ENCODE measurements at places on chromosomes 3 and 15. TPM values are rescaled to one million over a fixed set of nuclear protein-coding genes. Genes with fewer than 3 reads are reported as not detected.

DNA sequence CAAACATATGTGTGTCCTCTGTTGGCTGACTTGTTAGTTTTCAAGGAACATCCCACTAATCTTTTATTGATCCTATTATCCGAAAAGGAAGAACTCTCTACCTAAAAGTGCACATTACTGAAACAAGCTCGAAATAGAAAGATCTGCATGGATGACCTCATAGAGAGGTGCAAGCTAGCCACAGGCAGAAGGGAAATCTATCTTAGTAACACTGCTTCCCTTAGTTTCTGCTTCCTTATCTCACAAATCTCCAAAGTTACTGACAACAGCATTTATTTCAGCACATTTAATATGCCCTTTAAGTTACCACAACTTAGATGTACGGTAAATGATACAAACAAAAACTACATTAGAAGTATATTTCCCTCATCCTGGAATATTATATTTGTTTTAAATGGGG is 285.1 kb upstream of the CCDC54 start:
- no peak for DNase-seq

GRCh38 chr3:187918081-187918644 is 172.9 kb upstream of the BCL6 start:
- no peak for DNase-seq

GRCh38 chr3:80998022-80998421 is 763.4 kb downstream of the GBE1 start:
- no peak for DNase-seq

GRCh38 chr3:182904164-182904563 is 76.2 kb downstream of the DCUN1D1 start:
- no peak for DNase-seq

- DNase-seq, result no peak
Measured at GRCh38 chr15:40764629-40765103, 798 bp downstream of the GCHFR start.

DNA sequence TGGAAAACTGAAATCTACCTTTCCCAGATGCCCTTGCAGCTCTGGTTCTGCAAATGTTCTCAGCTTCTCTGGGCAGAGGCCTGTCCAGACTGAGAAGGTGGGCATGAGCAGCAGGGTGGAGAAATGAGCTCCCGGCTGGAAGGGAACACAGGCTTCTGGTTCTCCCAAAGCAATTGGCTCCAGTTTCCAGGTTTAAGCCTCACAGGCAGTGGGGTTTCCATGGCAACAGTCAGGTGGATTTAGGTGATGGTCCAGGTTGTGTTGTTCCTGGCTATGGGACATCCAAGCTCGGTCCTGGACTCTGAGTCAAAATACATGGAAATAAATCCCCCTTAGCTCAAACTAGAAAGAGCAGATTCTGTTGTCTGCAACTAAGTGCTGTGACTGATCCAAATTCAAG is 94.6 kb upstream of the IQSEC1 start:
- no peak for DNase-seq

DNA sequence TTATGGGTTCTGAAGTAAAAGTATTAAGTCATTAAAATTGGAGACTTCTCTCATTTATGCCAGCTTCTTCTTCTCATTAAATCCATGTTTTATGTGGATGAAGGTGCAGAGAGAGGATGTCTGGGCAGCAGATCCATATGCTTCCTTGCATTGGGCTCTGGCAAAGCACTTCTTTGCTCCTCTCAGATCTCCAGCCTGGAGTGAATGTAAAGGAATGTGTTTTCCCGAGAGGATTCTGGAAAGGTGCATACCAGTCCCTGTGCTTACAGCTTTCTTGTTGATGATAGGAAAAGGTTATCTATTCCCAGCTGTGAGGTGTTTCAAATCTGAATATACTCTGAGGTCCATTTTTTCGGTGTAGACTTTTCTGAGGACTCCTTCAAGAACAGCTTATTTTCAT is 79.9 kb upstream of the PEX5L start:
- no peak for DNase-seq

- no peak for DNase-seq
Measured at GRCh38 chr15:63986751-63987341, 59.4 kb downstream of the DAPK2 start.

DNA sequence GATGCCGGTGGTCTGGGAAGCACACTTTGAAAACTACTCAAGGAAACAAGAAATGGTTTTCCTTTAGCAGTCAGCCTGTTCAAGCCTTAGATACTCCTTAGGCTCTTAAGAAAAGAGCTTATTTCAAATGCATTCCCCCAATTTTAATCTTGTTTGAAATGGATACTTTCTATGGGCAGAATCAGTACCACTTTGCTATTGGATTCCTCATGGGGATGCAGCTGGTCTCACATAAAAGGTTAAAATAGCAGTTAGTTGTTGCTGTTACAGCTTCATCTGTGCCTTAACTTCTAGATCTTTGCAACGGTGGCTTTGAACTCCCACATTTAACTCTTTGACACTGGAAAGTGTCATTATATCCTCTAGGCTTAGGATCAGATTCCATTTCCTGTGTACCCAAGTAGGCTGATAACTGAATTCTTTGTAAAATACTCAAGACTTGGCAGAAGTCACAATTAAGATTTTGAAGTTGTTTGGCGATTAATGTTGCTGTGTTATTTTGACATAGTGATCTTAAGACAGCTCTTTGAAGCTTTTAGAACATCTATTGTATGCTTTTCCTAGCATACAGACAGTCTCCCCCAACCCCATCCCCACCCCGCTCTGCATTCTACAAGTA is 2.2 kb downstream of the THBS1 start:
- DNase-seq, result peak; percentile 22

DNA sequence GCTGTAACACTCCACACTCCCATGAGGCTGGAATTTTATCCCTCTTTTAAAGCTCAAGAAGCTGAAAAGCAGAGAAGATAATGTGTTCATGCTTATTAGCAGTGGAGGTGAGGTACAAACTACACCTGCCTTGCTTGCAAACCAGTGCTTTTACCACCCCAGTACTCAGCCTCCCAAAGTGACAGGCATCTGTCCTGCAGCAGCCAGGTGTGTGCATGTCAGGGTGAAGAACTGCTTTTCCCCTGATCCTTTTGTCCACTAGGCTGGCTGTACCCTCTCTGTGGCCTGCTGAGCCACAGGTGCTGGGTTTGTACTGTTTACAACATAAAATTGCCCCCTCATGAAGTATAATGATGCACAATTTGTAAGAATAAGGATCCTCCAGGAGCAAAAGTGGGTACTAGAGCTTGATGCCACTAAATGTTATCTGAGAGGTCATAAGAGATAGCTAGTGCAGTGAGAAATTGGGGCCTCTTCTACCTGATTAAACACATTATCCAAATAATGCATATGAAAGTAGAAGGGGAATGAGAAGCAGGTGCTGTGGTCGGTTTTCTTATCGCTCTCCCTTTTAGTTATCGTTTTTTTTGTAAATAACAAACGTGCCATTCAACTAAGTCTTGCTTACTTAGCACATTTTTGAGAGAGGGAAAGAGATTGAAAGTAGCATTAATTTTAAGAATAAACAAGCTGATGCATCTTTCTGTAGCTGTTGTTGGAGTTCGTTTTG is 39.2 kb upstream of the GADL1 start:
- no peak for DNase-seq

DNA sequence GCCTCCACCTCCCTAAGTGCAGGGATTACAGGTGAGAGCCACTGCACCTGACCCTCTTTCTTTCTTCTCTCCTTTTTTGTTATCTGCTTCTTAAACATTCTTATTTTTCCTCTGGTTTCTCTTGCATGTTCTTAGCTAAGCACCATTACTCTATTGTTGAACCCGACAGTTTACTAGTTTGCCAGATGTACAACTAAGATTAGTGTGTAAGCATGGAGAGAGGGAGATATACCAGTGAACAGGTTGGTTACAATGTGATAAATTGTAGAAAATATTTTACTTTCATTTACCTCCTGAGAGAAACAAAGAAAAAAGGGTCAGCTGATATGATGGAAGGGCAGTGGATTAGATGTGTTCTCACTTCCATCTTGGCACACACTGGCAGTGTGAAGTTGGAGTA is 4.9 kb downstream of the HAUS2 start:
- DNase-seq, result no peak

- DNase-seq, result no peak
Measured at GRCh38 chr3:53274938-53275605, 19.2 kb upstream of the TKT start.

The CASR gene
- polyA plus RNA-seq, result not detected

The KBTBD12 gene
- polyA plus RNA-seq, result not detected

The NMNAT3 gene
- polyA plus RNA-seq, result 1.1 TPM

The GOLGA8A gene
- 12.3 TPM for polyA plus RNA-seq

The UCN2 gene
- polyA plus RNA-seq, result 0.11 TPM

The NR2E3 gene
- polyA plus RNA-seq, result 0.04 TPM

The GABRR3 gene
- polyA plus RNA-seq, result not detected

The SPSB4 gene
- polyA plus RNA-seq, result 0.06 TPM

The ANKRD63 gene
- polyA plus RNA-seq, result not detected

Data from endothelial cell of umbilical vein (primary cell).